ENCODE measurements at places on chromosomes 5 and 9. TPM values are rescaled to one million over a fixed set of nuclear protein-coding genes. Genes with fewer than 3 reads are reported as not detected.

The LURAP1L gene
- not detected for total RNA-seq

The MEF2C gene
- total RNA-seq, result 2.5 TPM

The POU5F2 gene
- 2.0 TPM for total RNA-seq

The PLAC8L1 gene
- total RNA-seq, result not detected

The TMC1 gene
- total RNA-seq, result not detected

The NIM1K gene
- total RNA-seq, result 0.41 TPM

The IL9 gene
- not detected for total RNA-seq

The RGS7BP gene
- total RNA-seq, result not detected

The PTGES gene
- total RNA-seq, result not detected

The RLN1 gene
- 4.8 TPM for total RNA-seq

The DTWD2 gene
- total RNA-seq, result 3.0 TPM

The SPATA31C1 gene
- not detected for total RNA-seq

The LVRN gene
- 0.12 TPM for total RNA-seq

The SLC30A5 gene
- 26.9 TPM for total RNA-seq

The IFNA13 gene
- total RNA-seq, result not detected

The ENTR1 gene
- 103 TPM for total RNA-seq

The TAF11L10 gene
- total RNA-seq, result not detected

The DMRT3 gene
- total RNA-seq, result not detected

The WHRN gene
- 11.4 TPM for total RNA-seq

The DOCK8 gene
- total RNA-seq, result 231 TPM

The BARX1 gene
- not detected for total RNA-seq

The EIF4E1B gene
- not detected for total RNA-seq

Measured in T-cell (primary cell).